ENCODE measurements at places on chromosomes 11 and 22. TPM values are rescaled to one million over a fixed set of nuclear protein-coding genes. Genes with fewer than 3 reads are reported as not detected.
A peak's percentile ranks its signal among the peaks of the same experiment; 100 is the strongest.

The PRDM10 gene
- 6.7 TPM for total RNA-seq

The APOBEC3H gene
- not detected for total RNA-seq

GRCh38 chr11:76808996-76809395 lies 25.8 kb downstream of the TSKU start:
- DNase-seq = no peak

DNA sequence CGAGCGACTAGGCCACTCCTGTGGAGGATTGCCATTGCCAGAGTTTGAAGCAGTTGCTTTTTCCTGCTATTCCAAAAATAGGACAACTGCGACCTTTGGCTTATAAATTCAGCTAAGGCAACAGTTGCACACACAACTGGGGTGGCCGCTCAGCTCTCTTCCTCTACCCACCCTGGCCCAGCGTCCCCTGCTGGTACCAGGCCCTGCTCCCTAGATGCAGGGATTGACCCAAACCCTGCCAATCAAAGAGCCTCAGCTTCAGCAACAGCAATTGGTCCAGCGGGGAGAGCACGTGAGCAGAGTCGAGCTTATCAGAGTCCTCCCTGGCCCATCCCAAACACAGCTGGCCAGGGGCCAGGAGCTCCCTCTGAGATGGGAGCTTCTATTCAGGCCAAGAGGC lies 22.0 kb upstream of the CABP2 start:
- no peak for DNase-seq

DNA sequence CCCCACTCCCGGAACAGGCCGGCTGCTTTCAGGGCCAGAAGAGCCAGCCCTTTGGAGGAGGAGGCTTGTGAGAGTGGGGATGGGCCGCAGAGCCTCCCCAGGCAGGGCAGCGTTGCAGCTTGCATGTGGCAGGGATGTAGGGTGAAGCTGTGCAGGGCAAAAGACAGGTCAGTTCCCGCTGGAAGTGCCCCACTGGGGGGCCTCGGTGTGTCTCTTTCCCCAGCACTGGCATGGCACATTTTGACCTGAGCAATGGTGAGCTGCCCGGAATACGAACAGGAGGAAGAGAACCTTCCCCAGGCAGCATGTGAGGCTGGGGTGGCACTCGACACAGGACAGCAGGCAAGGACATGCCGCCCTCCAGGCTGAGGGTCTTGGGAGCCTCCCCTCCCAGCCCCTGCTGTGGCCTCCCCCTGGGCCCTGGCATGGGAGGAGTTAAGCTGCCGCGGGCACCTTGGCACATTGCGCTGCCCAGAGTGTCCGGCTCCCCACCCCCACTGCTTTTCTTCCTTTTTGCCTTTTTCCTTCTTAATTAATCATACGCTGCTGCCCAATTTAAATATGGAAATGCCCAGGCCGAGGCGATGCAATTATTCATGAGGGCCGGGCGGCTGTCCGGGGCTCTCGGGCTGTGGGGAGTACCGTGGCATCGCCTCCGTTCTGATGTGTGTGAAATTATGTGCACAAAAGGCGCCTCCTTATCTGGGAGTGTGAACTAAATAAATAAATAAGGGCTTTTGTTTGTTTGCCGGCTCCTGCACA lies 76.0 kb upstream of the WNT7B start:
- DNase-seq = peak; percentile 45

GRCh38 chr11:18752502-18752901 lies 26.5 kb upstream of the IGSF22 start:
- no peak for DNase-seq
